Activated T-cell treated with anti-CD3 and anti-CD28 coated beads for 1 hour (primary cell): ENCODE measurements at places on chromosomes 12 and 14.

- no peak for DNase-seq
Measured at GRCh38 chr14:95664066-95664465, 22.2 kb upstream of the TCL1B start.

GRCh38 chr14:25896777-25897176 is 701.1 kb downstream of the NOVA1 start:
- DNase-seq = no peak

DNA sequence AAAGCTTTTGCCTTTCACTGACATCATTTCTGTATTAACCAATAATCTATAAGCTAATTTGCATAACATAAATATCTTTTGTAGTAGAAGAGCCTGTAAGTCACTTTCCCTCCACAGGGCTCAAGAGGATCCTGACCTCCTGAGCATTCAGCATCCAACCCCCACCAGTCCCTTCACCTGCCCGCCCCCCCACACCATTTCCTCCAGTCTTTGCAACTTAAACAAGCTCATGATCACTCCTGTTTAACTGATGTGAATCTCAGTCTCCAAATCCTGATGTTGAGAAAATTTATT is 12.0 kb upstream of the CRY1 start:
- DNase-seq = no peak

DNA sequence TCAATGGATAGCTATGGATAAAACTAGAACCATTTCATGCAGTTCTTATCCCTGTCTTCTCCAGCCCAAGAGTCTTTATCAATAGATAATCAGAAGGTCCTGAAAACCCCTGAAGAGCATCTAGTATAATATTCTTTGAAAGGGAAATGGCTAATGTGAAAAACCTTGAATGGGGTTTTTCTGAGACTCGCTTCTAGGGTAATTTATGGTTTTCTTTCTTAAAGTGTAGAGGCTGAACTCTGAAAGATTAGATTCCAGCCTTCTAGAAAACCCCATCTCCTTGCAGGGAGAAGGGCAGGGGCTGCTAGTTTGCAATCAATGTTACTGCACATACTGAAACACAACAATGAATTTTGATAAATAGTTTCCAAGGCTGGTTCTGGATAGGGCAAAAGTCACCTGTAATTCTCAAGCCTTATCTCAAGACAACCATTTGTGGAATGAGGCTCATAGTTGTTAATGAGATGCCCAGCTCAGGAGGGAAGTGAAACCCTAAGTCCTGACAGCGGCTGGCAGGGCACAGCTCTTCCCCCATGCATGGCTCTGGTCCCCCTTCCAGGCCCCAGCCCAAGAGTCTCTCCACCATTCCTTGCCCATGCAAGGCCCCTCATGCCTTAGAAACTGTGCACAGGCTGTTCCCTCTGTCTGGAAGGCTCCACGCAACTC is 33.7 kb upstream of the PYGL start:
- DNase-seq = no peak

DNA sequence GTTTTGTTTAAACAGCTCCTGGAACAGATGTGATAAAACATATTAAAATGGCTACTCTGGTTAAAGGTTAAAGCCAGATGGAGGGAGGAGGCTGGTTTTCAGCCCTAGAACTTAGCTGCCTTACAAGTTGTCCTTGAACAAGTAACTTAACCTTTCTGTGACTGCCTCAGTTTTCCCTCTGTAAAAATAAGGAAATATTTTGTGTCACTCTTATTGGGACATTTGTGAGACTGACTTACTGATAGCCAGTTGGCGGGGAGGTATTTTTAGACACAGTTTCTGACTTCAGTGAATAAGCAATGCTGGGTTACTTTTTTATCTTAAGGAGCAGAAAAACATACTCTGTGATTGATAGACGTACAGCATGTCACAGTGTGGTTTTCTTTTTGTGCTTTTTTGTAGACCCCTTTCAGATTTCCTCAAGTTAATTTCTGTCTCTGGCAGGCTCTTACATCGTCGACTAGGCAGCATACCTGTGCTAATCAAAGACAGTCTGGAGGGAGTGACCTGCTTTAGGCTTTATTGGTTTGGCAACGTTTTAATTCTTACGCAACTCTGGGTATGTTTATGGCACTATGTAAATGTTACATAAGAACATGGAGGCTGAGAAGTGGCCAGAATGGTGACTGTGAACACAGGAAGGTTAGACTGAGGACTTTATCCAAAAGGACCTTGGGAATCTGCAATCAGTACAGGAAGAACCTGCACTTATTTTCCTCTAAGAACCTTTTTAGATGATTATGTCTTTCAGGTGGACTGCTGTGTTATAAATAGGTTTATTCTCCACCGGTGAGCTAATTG is 3.3 kb downstream of the ACVR1B start:
- no peak for DNase-seq

- DNase-seq = no peak
Measured at GRCh38 chr14:74468513-74468912, 24.6 kb downstream of the NPC2 start.
